Naive B cell (primary cell): ENCODE measurements at places on chromosomes 5 and 9.

- DNase-seq, result no peak
Observed at GRCh38 chr5:11050596-11051304, 289.7 kb upstream of the DAP start.

GRCh38 chr9:3239240-3239639 is 286.6 kb downstream of the RFX3 start:
- DNase-seq, result no peak

- DNase-seq, result peak; percentile 47
Observed at GRCh38 chr9:98380065-98380681, 124.7 kb upstream of the TBC1D2 start.

- no peak for DNase-seq
Observed at GRCh38 chr9:137784046-137784445, 93.5 kb upstream of the CACNA1B start.

DNA sequence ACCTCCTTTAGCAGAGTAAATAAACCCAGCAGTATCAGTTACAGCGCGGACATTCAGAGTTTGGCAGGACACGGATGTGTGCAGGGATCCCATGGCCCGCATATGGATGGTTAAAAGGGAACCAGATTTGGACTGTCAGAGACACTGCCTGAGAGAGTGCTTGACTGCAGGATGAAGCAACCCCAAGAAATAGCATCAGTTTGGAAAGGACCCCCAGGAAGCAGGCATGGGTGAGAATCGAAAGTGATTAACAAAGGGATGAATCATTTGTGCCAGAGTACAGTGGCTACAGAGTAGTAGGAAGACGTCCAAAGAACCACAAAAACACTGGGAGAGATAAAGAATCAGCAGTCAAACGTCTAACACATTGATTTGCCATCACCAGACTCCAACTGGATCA is 5.5 kb downstream of the C7 start:
- no peak for DNase-seq
